ENCODE measurements at places on chromosomes 1 and 21. TPM values are rescaled to one million over a fixed set of nuclear protein-coding genes. Genes with fewer than 3 reads are reported as not detected.

The CRYAA gene
- not detected for total RNA-seq

The PPP2R5A gene
- total RNA-seq = 26.8 TPM

The TEX38 gene
- not detected for total RNA-seq

The SLAMF1 gene
- not detected for total RNA-seq

The ANP32E gene
- total RNA-seq = 10.6 TPM

The PLXNA2 gene
- 10.0 TPM for total RNA-seq

The CD1B gene
- total RNA-seq = not detected

The TOR3A gene
- 17.0 TPM for total RNA-seq

All from bronchial epithelial cell (primary cell).